Occipital lobe (tissue), 3 donors: ENCODE measurements at places on chromosomes 13 and 19.

GRCh38 chr19:1384085-1384462 is 367 bp downstream of the NDUFS7 start:
- DNase-seq = no peak

GRCh38 chr19:17118957-17119356 is 43.4 kb downstream of the MYO9B start:
- no peak for DNase-seq

DNA sequence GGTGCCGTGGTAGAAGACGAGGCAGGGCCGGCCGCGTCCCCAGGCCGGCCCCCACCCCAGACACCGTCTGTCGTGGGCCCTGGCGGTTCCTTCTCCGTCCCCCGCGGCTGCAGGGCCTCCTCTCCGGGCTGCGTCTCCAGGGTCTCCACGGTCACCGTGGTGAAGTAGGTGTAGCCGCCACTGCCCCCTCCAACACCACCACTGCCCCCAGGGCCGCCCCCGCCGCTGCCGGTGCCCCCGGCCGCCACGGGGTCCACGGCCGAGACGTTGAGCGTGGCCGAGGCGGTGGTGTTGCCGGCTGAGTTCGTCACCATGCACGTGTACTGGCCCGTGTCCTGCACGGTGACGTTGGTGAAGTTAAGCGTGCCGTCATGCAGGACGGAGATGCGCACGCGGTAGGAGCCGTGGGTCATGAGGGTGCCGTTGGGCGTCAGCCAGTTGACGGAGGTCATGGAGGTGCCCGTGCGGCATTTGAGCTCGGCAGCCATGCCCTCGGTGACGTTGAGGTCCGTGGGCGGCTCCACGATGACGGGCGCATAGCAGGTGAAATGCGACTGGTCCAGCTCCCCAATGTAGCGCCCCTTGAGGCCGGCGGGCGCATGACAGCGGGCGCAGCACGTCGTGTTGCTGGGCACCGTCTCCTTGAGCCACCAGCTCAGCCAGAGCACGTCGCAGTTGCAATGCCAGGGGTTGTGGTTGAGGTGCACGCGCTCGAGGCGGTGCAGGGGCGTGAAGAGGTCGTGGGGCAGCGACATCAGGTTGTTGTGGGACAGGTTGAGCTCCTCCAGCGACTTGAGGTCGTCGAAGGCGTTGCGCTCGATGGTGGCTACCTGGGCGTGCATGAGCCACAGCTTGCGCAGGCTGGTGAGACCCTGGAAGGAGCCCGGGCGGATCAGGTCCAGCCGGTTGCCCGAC is 4.6 kb upstream of the ASPDH start:
- DNase-seq = no peak

- no peak for DNase-seq
Measured at GRCh38 chr13:40388617-40389016, 277.8 kb downstream of the FOXO1 start.

DNA sequence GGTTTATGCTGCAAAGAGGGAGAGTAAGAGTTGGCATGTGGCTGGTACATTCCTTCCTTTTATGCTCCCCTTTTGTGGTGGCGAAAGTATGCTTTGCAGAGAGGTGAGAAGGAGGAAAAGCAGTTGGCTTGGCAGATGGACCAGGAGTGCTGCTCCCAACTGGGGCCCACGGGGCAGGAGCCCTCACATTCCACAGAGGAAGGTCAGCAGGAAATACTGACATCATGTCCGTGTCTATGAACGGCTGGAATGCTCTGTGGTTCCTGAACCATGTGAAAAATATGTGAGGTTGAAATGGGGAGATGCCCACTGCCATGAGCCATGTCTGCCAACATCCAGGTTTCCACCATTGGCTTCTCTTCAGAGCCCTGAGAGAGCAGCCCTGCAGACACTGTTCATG is 33.3 kb upstream of the GAS6 start:
- DNase-seq = no peak
